Activated naive CD8-positive, alpha-beta T cell treated with anti-CD3 and anti-CD28 coated beads, Interleukin-2, amount 50 U/mL, for 16 hours (primary cell): ENCODE measurements at places on chromosomes 2 and 18.

GRCh38 chr2:23698721-23699579 is 228.0 kb downstream of the ATAD2B start:
- DNase-seq: no peak

- no peak for DNase-seq
Measured at GRCh38 chr2:97900806-97901205, 94.9 kb downstream of the TMEM131 start.

GRCh38 chr2:23256643-23257042 is 128.3 kb upstream of the KLHL29 start:
- no peak for DNase-seq

GRCh38 chr2:181264441-181264840 is 192.7 kb upstream of the ITGA4 start:
- no peak for DNase-seq

- no peak for DNase-seq
Measured at GRCh38 chr2:207938886-207939285, 86.4 kb downstream of the PLEKHM3 start.

DNA sequence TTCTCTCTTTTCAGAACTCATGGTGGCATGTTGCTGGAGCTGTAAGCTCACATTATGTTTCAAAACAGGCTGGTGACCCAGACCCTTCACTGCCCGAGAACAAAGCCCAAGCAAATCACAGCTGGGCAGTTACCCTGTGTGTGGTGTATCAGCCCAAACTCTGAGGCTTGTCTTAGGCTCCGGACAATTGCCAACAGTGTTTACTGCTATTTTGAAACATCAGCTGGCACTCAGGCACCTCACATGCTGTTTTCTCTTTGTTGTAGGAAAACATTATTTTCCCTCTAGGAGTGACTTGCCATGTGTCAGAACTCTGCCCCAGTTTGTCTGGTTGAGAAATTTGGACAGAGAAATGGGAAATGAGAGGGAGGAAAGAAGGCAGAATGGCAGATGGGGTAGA is 237.6 kb upstream of the APCDD1 start:
- DNase-seq: no peak

- DNase-seq: no peak
Measured at GRCh38 chr18:8998481-8999217, 103.8 kb upstream of the NDUFV2 start.

DNA sequence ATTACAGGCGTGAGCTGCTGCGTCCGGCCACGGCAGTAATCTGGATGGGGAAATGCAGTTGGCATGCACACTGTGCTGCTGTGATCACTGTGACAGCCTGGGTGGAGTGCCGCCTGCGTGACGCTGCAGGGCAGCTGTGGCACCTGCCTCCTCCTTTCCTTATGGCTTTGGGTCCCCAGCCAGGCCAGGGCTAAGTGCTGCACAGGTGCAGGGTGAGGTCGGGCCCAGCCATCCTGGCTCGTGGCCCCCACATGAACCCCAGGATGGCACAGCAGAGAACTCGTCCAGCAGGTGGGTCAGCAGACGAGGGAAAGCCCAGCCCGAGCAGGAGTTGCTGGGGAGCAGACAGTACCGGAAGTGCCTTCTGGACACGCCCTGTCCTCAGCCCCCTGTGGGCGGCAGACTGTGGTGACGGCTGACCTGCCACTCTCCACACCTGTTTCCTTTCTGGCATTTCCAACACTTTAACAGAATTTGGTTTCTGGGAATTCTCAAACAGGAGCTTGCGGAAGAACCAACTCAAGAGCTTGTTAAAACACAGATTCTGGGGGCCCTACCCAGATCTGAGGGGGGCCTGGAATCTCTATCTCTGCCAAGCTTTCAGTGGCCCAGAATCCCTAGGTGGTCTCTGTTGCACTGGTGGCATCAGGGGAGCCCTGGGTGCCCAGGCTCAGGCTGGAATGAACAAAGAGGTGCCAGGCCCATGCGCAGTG is 16.9 kb downstream of the HS1BP3 start:
- no peak for DNase-seq

DNA sequence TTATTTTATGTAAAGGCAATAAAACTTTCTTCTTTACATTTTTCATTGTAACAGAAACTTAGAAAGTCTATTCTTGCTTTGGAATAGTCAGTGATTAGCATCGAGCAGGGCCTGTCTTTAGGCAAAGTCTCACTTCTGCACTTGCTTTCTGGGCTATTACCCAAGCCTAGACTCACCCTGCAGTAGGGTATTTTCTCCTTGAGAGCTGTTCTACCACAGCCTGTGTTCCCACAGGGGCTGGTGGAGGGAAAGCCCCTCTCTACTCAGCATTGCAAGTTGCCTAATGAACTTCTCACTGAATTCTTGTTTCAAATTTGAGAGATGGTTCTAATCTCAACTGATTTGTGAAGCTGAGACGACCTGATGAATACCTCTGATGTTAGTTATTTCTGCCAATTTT is 111.7 kb upstream of the KLHL14 start:
- no peak for DNase-seq

DNA sequence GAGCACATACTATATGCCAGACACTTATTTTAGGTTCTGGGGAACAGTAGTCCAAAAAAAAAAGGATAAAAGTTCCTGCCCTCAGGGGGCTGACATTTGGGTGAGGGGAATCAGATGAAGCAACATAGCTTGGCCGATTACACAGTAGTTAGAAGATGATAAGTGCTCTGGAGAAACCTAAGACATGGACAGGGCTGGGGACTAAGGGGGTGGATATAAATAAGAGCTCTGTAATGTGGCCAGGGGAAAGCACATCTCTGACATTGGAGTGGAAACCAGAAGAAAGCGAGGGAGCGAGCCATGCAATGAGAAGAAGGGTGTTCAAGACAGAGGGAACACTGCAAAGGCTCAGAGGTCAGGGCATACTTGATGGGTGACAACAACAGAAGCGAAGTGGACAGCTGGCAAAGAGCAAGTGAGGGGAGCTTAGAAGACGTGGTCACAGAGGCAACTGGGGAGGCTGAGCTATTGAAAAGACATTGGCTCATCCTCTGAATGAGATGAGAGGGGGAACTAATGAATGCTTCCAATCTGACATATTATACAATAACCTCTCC is 11.4 kb downstream of the TMEM182 start:
- DNase-seq: no peak

- DNase-seq: no peak
Measured at GRCh38 chr2:72750977-72751639, 74.7 kb downstream of the EXOC6B start.

GRCh38 chr18:22185771-22186386 is 16.5 kb downstream of the GATA6 start:
- DNase-seq: no peak

DNA sequence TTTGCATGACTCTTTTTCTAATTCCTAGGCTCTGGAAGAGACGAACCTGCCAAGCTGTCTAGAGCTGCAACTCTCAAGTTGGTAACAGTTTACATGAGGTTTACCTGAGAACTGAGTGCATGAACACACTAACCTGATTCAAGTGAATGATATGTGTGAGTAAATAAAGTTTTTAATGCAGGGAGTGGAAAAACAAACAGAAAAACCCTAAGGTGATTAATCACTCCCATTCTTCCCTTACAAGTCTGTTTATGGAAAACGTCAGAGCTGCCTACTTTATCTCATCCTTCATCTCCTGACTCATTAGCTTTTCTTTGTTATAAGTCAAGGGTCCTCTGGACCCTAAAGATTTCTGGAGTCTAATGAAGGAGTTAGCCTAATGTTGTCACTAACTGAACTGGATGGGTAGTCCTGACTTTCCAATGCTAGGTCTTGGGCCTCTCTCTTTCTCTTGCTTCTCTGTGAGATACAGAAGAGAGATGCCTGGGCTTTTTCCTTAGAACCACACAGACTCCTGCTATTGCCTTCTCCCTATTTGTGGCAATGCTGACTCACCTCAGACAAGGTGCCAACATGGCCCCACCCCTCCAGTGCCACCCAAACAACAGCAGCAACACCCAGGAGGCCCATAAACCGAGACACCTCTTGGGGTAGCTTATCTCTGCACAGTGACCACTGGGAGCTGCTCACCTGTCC is 952.4 kb downstream of the EPHA4 start:
- DNase-seq: no peak

GRCh38 chr2:222739939-222740338 is 68.5 kb downstream of the MOGAT1 start:
- DNase-seq: no peak

GRCh38 chr2:17255071-17255470 is 263.2 kb downstream of the RAD51AP2 start:
- no peak for DNase-seq

GRCh38 chr2:113229795-113230194 is 48.9 kb downstream of the PAX8 start:
- DNase-seq: no peak

DNA sequence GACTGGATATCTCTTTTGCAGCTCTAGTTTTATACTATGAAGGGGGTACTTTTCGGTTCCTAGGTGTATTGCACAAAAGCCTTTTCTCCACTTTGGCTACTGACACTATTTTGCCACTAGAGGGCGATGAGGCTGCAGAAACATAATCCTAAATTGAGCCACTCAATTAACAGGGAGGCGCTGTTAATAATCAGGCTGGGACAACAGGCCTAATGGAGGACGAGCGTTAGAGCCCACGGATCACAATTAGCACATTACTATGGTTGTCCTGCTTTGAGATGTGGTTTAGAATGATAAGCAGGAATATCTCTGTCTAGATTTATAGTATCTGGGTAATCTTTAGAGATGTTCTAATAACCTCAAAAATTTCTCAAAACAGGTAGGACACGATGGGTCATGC is 62.2 kb upstream of the PMAIP1 start:
- peak; percentile 6 for DNase-seq

DNA sequence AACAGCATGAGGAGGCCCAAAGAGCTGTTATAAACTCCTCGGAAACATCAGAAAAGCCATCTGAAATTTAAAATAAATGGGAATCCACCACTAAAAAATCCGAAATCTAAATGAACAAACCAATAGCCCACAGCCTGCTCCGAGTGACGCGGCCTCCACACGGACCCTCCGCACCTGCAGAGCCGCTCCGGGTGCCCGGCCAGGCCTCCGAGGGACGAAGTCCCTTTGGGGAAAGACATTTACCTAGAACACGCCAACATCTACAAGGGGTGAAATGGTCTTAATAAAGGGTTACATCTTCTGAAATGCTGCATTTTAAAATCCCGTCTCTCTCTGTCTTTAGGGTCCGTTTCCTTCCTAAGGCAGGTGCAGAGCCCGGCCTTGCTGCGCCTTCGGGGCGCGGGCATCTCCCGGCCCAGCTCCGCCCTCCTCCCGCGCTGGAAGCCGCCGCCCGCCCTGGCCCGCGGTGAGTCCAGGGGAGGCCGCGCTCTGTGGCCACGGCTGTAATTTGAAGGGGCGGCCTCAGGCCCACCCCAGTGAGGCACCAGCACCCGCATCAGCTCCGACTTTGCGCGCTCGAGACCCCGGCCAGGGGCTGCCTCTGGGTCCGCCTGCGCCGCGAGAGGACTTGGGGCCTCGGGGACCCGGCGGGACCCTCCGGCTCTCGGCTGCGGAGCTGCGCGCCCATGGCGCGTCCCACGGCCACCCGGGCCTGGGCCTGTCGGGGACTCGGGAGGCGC is 42.3 kb upstream of the CTDP1 start:
- DNase-seq: no peak

DNA sequence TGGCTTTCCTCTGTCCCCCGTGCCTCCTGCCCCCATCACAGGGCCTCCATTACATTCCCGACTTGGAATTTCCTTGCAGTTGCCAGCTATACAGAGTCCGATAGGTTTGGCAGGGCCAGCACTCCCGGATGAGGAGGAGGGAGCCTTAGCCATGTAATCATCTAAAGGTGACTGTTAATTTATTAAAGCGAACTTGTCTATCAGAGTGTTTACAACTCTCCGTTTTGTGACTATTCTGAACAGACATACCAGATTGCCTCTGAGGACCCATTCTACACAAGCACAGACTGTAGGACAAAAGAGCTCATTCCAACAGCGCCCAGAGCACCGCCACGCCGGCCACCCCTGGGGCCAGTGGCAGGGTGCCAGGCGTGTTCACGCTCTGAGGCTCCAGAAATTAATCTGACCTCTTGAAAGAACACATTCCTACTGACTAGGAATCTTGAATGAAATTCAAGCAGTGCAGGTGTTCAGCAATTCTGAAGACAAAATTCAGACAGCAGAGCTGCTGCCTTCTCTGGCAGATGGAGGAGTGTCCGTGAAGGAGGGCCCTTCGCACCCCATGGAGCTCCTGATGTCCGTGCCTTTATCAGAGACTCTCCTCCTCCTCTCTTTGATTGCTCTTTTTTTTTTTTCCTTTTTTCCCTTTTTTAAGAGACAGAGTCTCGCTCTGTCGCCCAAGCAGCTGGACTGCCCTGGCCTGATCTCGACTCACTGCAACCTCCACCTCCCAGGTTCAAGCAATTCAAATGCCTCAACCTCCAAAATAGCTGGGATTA is 58.1 kb upstream of the RALBP1 start:
- no peak for DNase-seq

DNA sequence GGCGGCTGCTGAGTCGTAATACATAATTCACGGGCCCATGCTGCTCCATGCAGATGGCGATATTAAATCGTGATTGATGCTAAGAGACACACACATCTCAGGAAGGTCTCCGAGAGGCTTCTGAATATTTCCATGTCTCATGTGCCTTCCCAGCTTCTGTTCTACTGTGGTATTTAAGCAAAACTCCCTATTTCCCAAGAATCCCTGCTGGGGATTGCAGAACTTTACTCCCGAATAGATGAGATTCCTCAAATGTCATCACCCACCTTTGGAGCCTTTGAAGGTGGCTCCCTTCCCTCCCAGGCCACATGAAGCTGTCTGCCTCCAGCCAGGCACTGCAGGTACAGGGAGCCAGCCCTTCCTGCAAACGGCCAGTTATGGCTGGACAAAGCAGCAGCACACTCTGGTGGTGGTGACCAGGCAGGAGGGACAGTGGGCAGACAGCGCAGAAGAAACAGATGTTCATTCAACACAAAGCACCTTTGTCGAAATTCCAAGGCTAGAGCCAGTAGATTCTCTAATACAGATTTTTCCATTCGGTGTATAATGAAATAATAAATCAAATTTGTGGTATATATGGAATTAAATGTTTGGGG is 14.1 kb downstream of the NRP2 start:
- no peak for DNase-seq

GRCh38 chr2:219509780-219510511 is 4.3 kb upstream of the ASIC4 start:
- no peak for DNase-seq

DNA sequence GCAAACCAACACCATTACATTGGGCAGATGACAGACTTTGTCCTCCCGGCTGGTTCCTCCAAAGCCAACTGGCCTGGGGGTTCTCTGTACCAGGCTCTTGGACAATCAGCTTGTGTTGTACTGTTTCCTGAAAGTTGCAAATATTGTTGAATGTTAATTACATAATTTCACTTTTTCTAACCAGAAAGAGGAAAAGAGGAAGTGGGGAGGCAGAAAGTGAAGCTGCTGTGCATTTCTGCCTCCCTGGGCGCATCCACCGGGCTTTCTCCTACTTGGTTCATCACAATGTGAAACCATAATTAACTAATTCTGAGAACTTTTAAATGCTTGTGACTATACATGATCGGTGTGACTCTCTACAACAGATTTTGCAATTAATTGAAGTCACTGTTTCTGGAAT is 10.1 kb downstream of the TWIST2 start:
- no peak for DNase-seq

DNA sequence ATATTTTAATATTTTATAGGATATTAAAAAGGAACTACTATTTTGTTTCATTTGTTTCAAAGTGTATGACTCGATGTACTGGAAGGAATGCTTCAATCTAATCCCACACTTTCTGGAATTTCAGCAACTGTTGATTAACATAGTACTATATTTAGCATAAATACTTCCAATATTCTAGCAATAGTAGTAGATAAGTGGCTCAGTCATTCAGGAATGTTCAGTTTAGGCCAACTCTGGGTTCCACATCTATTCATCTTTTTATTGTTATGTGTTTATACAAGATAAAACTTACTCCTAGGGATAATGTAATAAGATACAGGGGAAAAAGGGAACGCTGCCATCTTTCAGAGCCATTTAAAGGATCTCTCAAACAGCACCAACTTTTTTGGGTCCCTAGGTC is 22.3 kb upstream of the ORC2 start:
- no peak for DNase-seq
